ENCODE measurements at places on chromosomes 7 and 10.

GRCh38 chr7:11170175-11170574 lies 196.5 kb downstream of the PHF14 start:
- DNase-seq: no peak

GRCh38 chr7:137020351-137020750 lies 151.9 kb downstream of the CHRM2 start:
- no peak for DNase-seq

DNA sequence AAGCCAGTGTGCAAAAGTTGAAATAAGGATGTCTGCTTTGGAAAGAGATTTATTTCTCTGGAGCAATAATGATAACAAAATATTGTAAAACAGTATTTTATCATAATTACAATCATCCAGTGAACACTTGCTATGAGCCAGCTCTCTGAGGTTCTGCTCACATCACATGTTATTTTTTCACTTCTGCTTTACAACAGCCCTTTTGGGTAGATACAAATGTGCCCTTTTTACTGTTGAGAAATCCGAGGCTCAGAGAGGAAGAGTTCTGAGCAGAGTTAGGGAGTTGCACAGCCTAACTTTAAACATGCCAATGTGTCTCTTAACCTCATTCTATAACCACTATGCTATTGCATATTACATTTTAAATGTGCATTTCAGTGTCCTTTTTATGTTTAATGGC lies 232.6 kb upstream of the CDC14C start:
- DNase-seq: no peak

DNA sequence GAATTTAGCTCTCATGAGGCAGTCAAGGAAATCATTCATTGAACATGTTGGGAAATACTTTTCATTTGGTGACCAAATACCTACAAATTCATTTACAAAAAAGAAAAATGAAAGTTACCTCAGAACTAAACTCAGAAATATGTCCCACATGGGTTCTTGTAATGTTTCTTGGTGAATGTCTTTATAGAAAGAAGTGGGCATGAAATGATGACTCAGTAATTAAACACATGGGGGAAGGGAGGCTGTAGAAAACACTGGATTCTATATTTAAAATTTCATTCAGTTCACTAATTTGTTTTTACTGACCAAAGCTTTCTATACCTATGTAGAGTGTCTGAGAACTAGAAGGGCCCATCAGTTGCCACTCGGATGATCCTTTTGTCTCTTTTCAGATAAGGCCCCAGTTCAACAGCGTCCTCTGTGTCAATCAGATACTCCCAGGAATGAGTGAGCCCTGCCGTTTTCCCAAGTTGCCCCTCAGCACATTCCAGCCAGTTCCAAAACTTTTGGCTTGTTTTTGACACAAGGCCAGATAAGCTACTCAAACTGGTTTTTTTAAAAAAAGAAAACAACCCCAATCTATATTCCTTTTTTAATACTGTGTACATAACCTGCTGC lies 49.3 kb upstream of the AGBL3 start:
- DNase-seq: no peak

DNA sequence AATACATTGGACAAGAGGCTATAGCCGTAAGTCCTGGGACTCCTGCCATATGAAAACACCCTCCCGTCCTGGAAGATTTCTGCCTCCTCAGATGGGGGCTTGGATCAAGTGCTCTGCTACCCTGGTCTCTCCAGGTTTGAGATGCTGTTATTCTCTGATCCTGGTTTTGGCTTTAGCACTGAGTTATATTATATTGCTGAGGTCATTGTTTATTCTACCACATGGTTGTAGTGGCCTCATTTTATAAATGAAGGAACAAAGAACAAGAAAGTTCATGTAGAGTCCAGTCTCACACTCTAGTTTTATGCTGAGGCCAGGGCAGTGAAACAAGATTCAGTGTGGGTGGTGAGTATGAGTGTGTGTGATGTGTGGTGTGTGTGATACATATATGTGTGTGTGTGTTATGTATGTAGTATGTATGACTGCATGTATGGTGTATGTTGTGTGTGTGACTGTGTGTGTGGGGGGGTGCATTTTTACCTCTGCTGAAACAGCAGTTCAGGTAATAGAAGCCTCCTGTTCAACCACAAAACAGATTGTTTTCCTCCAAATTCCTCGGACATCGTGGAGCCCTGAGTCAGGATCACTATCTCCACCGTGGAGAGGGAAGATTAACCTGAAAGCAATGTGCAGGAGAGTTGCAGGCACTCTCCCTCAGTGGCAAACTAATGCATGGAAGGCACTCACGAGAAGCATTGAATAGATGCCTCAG lies 80.7 kb downstream of the C7orf25 start:
- no peak for DNase-seq

- no peak for DNase-seq
Observed at GRCh38 chr7:24472093-24472492, 101.2 kb upstream of the PALS2 start.

- DNase-seq: no peak
Observed at GRCh38 chr10:49841615-49842332, 79.7 kb upstream of the OGDHL start.

DNA sequence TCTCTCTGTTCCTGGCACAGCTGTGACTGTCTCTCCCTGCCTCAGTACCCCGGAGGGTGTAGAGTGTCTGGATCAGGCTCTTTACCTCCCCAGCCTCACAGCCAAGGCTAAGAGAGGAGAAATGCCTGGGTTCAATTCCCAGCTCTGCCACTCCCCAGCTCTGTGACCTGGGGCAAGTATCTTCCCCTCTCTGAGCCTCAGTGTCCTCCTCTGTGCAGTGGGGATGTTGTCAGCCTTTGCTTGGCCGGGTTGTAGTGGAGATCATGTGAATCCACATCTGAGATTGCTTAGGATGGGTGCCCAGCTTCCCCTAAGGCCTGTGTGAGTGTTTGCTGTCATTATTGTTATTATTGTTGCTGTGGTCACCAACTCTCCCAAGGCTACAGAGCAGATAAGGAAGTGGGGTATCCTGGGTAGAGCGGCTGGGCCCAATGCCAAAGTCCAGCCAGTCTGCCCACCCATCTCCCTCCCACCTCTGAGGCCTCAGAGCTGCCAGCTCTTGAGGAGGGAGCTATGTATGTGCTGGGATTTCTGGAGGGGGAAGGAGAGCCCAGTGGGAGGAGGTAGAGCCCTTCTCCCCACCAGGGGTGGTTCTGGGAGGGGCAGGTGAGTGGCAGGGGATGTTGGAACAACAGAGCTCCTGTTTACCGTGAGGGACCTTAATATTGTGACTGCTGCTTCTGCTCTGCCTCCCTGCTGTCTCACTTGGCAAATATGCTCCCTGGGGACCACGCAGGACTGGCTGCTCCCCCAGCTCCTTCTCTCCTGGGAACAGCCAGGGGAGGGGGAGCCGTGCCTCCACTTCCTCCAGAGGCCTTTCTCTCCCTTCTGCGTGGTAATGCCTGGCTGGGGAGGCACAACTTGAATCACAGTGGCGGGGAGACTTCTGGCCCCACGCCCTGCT lies 170.5 kb downstream of the RPS24 start:
- DNase-seq: peak; percentile 46

DNA sequence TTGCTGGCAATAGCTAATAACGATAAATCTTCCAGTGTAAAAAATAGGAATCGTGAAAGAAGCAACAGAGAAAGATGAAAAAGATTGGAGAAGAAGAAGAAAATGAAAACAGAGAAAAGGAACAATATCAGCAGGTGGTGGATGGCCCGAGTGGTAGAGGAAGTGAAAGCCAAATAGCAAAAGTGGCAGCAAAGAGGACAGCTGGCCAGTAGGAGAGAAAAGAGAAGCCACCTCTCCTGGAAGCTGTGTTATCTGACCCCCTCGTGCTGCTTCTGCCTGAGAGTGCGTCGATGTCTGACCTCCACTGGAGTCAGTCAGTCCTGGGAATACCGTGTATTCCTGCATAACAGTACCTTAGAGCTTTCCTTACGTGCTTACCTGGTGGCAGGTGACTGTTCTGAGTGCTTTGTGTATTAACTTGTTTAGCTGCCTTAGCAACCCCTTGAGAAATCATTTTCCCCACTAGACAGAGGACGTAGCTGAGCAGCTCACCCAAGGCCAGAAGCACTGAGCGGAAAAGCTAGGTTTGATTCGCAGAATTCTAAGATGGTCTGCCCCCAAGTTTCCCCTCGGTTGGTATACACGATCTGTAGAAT lies 88.3 kb downstream of the CHN2 start:
- DNase-seq: no peak

DNA sequence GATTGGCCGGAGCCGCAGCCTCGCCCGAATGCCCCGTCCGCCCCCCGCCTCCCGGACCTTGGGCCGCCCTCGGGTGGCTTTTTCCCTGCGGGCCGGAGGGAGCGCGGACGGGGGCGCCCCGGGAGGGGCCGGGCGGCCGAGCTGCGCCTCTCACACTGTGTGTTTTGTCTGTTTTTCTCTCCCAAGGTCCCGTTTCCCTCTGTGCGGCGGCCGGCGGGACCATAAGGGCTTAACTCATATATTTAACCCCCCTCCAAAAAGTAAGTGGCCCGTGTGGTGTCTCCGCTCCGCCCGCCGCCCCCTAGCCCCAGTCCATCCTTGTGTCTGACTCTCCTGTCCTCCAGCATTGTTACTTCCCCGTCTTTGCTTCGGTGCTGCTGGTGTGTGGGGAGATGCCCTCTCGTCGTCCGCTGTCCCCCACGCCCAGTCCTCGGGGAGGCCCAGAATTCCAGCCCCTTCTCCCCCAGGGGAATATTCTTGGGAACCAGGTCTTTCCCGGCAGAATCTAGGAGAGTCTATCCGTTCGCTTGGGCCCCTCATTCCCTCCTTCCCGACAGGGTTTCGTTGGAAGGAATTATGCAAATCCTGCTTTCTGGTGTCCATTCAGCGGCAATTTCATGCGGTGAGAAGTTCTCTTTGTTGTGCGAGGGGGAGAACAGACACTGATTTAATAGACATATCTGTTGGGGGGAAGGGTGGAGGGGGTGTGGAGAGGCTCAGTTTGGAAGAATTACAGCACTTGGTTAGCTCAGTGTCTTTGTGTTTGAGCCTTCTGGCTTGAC lies 1.3 kb downstream of the LCOR start:
- peak; percentile 17 for DNase-seq

GRCh38 chr7:93690021-93690420 lies 115.5 kb upstream of the CALCR start:
- no peak for DNase-seq

GRCh38 chr7:55427342-55427741 lies 62.2 kb downstream of the LANCL2 start:
- no peak for DNase-seq

- DNase-seq: no peak
Observed at GRCh38 chr10:119680650-119681081, 29.5 kb downstream of the BAG3 start.

GRCh38 chr7:77276120-77276519 lies 76.5 kb upstream of the FGL2 start:
- DNase-seq: no peak

- peak; percentile 18 for DNase-seq
Observed at GRCh38 chr10:91756286-91756685, 41.9 kb upstream of the TNKS2 start.

DNA sequence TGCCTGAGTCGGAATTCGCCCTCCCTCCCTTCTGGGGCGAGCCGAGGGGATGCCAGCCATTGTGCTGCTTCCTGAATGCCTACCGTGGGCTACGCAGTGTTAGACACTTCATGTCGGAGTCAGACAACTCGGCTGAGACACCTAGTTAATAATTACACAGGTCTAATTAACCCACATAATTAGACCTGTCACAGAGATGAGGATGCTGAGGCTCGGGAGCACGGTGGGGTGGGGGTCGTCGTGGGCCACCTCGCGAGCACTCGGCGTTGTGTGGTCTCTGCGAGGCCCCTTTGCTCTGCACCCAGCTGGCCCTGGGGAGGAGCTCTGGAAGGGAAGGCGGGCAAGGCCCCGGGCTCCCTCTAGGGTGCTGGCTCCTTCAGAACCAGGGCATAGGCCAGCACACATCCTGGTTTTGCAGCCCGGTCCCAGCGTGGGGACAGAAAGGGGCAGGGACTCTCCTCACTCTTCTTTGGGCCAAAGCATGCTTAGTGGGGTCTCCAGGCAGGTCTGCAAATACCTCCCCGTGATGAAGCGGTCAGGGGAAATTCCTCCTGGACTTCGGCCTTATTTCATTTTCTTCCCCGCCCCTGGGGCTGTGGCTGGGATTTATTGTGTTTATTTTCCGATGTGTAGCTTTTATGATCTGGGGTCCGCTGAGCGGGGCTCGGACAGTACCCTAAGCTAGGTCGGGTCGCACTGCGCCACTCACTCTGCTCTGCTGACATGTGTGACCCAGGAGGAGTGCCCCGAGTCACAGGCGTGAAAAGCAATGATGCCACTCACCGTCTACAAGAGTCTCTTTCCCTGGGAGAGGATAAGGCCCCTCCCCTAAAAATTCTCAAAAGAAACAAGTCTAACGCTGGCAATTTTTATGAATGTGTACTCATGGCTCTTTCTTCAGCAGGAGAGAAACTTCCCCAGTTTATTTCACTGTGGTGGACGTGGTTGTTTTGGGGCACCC lies 4.9 kb upstream of the FOXL3 start:
- no peak for DNase-seq

GRCh38 chr7:77867537-77867865 lies 68.9 kb downstream of the PHTF2 start:
- no peak for DNase-seq

DNA sequence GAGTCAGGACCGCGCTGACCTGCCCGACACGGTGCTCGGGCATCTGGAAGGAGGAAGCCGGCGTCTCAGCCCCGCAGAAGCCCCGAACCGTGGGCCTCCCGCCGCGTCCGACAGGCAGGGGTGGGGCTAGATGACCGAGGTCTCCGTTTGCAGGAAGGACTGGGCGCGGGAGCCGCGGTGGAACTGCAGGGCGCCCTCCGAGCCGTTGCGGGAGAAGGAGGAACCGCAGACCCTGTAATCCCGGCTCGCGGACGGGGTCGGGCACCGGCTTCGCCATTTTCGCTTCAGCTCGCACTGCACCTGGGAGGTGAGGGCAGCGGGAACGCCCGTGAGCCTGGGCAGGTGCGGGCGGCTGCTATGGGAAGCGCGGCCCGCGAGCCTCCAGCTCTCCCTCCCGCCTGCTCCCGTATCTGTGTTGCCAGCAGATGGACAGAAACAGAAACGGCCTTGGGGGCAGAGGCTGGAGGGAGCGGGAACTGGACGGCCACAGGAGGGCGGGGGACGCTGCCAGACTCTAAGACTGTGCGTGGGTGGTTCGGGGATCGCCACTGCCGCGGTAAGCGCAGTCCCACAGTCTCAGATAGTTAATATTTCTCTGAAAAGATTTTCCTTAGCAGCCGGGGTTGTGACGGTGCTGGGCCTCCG lies 114.1 kb downstream of the VIPR2 start:
- DNase-seq: no peak

DNA sequence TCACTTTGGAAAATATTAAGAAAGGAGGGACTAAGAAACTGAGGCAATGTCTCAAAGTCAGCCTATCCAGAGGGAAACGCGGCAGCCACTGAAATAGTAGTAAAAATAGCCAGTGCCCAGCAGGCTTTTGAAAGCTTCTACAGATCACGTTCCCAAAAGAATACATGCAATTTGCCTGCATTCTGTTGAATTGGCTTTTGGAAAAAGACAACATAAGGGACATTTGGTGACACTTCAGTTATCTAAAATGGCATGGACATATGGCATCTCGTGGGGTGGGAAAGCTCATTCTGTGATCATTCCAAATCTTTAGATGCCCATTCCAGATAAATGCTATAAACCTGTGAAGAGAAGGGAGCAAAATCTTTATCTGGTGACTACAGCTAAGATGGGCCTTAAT lies 82.8 kb upstream of the PDE1C start:
- no peak for DNase-seq

- no peak for DNase-seq
Observed at GRCh38 chr7:142371586-142372377, 113.9 kb upstream of the PRSS58 start.

Measured in AG08395 (cell line).